ENCODE measurements at places on chromosomes 3 and 15.

DNA sequence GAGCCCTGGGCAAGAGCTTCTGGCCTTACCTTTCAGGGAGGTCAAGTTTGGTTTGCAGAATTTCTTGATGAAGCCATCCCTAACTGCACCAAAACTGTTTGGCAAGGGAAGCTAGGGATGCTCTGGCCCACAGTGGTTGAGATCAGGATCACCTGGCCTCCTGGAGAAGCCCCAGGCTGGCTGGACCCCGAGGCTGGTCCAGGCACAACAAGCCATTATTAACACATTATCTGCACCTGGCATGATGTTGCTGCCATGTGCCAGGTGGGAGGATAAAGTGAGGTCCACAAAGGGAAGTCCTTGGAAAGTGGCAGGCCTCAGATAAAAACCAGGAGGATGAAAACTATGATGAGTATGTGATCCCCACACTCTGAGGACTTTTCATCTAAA, 35.9 kb upstream of the DUSP7 start:
- no peak for DNase-seq

GRCh38 chr3:56823984-56824703, 22.4 kb upstream of the ARHGEF3 start:
- no peak for DNase-seq

DNA sequence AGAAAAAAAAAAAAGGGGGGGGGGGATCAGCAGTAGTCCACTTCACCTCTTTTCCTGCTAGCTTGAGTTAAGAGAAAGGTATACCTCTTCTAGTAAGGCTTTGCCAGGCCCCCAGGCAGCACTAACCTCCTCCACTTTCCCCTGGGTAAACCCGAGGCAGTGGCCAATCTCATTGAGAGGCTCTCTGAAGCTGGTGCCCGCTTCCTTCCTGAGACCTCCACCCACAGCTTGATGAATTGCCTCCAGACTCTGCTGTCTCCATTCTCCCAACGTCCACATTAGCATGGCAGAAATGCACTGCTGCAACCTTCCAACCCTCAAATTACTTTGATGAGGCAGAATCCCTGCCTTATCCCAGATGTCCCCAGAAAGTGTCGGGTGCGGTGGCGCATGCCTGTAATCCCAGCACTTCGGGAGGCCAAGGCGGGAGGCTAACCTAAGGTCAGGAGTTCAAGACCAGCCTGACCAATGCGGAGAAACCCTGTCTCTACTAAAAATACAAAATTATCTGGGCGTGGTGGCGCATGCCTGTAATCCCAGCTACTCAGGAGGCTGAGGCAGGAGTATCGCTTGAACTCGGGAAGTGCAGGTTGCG, 15.3 kb downstream of the RLBP1 start:
- no peak for DNase-seq

GRCh38 chr3:131694376-131694775, 191.6 kb upstream of the MRPL3 start:
- DNase-seq: no peak

- no peak for DNase-seq
Observed at GRCh38 chr3:158810823-158811724, 9.2 kb downstream of the MFSD1 start.

- no peak for DNase-seq
Observed at GRCh38 chr3:49803465-49804140, 542 bp downstream of the INKA1 start.

- DNase-seq: no peak
Observed at GRCh38 chr3:133474251-133474801, 74.5 kb downstream of the BFSP2 start.

GRCh38 chr3:58350627-58351013, 17.9 kb downstream of the PXK start:
- DNase-seq: no peak

DNA sequence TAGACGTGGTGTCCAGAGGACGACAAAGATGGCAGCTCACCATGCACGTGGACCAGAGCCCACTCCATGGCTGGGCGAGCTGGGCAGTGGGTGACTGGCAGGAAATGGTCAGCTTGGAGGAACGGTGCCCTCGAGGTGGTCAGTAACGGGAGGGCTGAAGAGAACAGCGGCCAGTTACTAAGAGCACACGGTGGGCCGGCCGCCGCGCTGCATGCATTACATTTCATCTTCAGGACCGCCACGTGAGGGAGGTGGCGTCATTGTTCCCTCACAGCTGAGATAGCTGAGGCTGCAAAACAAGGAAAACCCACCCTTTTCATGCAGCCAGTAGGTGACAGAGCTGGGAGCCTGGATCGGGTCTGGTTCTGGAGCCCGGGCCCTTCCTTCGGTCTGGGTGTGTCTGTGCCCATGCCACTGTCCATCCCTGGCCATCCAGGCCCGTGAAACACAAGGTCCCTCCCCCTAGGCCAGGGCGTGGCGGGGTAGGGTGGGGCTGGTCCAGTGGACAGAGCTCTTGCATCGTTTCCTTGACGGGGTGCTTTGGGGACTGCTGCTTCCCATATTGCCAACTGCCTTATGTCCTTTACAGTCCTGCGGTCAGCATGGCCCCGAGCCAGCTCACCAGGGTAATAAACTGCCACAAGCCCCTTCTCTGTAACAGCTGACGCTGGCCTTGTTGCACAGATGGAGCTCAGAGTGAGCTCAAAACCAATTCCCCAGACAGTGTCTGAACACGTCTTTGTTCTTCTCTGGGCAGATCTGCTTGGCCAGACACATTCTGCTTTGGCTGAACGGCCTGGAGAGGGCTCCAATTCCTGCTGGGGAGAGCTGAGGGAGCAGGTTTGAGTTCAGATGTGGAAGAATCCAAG, 51.8 kb downstream of the RGMA start:
- DNase-seq: no peak

DNA sequence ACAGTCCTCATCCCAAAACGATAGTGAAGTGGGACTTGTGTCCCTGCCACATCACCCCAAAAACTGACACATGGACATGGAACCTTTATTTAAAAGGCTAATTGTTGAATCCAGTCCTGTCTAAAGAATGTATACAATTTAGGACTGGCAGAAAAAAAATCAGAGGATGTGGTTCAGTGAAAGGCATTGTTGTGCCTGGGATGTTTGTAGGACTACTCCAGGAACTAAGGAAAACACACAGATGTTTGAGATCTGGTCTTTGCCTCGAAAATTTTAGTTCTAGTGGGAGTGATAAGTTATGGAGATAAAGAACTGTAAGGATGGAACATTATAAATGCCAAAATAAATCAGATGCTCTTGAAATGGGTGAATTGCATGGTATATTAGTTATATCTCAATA, 27.2 kb downstream of the VGLL4 start:
- DNase-seq: no peak

DNA sequence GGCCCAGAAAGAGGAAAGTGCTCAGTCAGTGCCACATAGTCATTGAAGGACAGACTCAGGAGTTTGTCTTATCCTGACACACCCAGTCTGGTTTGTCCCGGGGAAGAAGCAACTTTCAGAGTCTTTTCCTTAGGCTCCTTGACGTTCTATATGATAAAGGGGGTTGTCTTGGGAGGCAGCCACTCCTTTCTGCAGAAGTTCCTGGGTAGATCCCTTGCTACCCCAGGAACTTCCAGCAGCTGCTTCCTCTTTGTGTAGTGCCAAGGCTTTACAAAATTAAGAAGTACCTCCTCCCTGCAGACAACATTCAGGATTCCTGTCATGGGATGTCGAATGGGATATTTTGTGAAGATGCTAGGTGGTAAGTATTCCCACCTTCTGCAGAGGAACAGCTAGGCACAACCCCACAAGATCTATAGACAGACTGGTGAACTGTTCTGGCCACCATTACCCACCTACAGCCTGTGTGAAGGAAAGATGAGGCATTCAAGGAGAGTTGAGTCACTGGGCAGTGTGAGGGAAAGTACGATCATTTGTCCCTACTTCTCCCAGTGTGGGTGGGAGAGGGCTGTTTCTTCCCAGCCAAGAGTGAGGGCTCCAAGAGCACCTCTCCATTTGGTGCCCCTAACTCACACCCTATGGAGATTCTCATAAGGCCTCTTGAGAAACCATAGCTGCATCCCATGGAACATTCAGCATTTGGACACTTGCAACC, 11.3 kb downstream of the TMEM266 start:
- no peak for DNase-seq

DNA sequence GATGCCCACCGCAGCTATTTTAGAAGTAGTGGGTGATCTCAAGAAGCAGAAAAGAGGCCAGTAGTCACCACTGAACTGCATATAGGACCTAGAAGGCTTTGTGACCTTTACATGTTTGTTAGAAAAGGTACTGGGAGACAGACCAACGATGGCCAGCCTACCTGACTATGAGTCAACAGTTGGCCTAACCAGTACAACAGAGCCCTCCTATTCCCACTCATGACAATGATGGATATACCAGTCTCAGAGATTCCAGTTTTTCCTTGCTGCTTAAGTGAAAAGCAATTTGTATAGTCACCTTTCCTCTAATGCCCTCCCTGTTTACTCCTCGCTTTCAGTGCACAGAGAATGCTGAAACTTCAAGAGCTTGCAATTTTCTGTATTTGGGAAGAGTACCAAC, 86.6 kb upstream of the PPIB start:
- DNase-seq: no peak

GRCh38 chr3:140091143-140091542, 156.2 kb downstream of the CLSTN2 start:
- no peak for DNase-seq

GRCh38 chr15:66883284-66883911, 181.4 kb downstream of the SMAD6 start:
- no peak for DNase-seq

- no peak for DNase-seq
Observed at GRCh38 chr3:84100861-84101260, 857.9 kb upstream of the CADM2 start.

DNA sequence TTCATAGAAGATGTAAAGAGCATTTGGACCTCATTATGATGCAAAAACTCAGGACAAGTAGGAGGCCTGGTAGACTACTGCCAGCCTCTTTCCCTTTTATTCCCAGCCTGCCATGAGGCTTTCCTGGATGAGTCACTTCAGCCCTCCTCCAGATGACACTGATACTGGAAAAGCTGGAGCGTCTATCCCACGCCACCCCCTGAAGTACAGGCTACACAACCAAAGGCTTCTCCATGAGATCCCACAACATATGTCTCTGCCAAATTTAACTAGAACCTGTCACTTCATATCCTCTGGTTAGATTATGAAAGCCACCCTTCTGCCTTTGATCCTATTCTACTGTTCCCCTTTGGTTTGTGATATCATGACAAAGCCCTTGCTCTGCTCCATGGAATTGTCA, 56.1 kb upstream of the CPNE4 start:
- no peak for DNase-seq

DNA sequence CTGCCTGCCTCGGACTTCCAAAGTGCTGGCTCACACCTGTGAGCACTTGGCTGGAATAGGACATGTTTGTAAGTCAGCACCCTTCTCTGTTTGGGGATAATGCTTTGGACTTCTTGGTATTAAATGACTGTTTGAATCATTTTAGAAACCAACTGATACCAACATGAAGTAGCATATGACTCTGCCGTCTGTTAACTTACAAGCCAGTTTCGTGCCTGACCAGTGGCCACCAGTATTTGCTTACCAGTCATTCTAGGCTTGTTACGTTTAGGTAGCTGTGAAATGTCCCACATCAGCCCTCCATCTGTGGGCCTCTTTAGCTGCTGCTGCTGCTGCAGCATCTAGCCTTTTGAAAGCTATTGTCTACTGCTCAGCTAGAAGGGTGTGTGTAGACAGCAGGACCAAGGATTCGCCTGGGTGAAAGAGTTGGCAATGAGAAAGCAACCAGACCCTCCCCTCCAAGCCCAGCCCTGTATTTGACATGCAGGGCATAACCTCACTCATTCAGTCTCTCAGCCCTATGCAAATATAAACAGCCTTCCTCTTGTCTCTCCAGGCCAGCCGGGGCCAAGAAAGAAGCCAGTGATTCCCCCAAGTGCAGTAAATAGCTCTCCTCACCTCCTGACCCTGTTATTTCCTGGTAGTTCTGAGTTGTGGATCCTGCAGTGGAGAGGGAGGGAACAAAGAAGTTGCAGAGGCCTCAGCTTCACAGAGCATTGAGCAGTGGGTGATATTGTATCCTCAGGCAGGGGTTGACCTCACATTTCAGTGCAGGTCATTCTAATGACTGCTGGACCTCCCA, 51.0 kb downstream of the NKIRAS1 start:
- no peak for DNase-seq

DNA sequence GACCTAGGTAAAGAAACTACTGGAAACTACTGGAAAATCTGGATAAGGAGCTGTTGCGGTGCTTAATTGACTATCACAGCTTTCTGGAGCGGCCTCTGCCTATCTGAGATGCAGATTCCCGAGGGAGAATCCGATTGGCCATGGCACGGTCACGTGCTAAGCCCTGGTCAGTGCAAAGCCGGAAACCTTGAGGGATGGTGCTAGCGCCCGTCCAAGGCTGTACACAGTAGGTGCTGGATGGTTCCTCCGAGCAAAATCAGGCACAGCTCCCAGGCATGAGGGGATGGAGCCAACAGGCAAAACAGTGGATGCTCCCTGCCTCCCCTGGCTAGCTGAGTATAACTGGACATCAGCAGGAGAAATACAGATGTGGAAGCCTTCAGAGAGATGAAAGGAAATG, 238.7 kb upstream of the HES1 start:
- no peak for DNase-seq

DNA sequence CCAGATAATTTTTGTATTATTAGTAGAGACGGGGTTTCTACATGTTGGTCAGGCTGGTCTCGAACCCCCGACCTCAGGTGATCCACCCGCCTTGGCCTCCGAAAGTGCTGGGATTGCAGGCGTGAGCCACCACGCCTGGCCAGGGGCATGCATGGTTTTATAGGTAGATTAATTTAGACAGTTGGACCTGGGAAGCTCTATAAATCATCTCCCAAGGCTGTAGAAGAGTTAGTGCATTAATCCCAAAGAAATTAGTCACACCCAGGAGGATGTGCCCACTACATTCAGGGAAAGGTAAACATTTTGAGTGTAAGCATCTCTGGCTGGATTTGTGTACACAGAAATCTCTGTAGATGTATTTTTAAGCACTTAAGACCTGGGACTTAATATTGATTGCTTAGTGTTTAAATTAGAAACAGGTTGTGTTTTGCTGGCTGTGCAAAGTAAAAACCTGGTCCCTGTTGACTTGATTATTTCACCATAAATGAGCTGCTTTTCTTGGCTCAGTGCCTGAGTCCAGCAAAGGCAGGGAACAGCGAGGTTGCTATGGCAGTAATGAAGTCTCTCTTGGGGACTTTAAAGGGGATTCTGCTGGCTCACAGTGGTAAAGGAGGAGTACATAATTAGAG, 19.2 kb downstream of the EXOSC7 start:
- no peak for DNase-seq

- no peak for DNase-seq
Observed at GRCh38 chr15:63481105-63481810, 23.1 kb upstream of the USP3 start.

- DNase-seq: no peak
Observed at GRCh38 chr3:39531665-39532064, 64.2 kb downstream of the MOBP start.

DNA sequence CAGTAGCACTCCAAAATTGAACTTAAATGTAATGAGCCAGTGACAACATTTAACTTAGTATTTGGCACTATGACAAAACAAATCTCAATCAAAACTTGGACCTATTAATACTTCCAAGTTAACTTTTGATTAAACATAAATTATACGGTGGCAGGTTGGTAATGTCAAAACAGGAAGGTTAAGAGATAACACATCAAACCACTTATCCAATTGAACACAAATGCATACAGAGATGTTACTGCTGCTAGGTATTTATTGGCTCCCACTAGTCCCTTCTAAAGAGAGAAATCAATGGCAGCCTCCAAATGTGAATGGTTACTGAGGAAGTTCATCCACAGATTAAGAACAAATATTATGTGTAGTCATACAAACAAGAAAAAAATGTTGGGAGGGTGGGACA, 1.8 kb downstream of the GSK3B start:
- no peak for DNase-seq

Measured in stimulated activated CD4-positive, alpha-beta T cell treated with anti-CD3 and anti-CD28 coated beads, TNF-alpha, amount 100 ng/mL, for 1 hour (primary cell).